Stimulated activated CD4-positive, alpha-beta T cell treated with anti-CD3 and anti-CD28 coated beads, TNF-alpha, amount 100 ng/mL, for 1 hour (primary cell): ENCODE measurements at places on chromosomes 4 and X.

DNA sequence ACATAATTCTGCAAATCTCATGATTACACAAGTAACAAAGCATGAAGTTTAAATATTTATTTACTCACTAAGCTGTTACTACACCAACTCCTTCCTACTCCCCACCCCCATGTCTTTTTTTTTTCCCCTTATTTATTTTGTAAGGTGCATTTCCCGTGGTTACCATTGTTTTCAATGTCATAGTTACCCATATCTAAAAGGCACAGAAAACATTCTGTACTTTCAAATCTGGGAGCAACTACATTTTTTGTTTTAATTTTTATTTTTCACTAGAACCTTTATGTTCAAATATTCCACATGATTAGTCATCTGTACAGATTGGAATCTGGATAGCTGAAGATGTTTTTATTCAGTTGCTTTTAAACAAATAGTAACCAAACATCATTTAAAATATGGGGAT, 62.8 kb downstream of the PPP3CA start:
- DNase-seq: no peak

GRCh38 chrX:108323751-108324150, 114.5 kb downstream of the COL4A6 start:
- no peak for DNase-seq

- DNase-seq: no peak
Measured at GRCh38 chr4:106803083-106803482, 233.0 kb downstream of the DKK2 start.

GRCh38 chr4:111434586-111434985, 710.7 kb upstream of the FAM241A start:
- DNase-seq: no peak

GRCh38 chr4:99679204-99679603, 21.6 kb upstream of the C4orf54 start:
- no peak for DNase-seq

- DNase-seq: no peak
Measured at GRCh38 chrX:116009861-116010710, 160.5 kb upstream of the AGTR2 start.

GRCh38 chr4:102715057-102715456, 45.7 kb downstream of the MANBA start:
- DNase-seq: no peak

DNA sequence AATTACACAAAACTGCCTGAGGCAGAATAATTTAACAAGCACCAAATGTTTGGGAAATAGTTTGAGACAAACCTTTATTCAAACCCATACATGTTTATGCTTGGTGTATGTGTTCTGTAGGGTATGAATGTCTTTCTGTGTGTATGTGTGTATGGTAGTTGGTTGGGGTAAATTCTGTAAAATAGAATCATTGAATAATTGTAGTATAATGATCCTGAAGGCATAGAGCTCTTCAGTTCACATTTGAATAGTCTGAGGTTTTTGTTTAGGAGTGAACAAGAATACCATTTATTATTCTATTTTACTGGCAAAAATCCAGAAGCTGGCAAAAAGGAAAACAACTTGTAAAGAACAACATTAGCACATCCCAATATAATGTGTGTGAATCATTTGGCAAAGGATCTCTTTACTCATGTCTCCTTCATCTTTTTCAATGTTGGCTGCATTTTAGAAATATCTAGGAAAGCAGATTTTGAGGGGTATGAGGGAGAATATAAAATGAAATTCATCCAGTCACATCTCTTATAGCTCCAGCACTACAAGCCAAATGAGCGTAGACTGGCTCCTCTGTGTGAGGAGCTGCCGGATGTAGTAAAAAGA, 360.0 kb downstream of the CHIC1 start:
- DNase-seq: no peak

DNA sequence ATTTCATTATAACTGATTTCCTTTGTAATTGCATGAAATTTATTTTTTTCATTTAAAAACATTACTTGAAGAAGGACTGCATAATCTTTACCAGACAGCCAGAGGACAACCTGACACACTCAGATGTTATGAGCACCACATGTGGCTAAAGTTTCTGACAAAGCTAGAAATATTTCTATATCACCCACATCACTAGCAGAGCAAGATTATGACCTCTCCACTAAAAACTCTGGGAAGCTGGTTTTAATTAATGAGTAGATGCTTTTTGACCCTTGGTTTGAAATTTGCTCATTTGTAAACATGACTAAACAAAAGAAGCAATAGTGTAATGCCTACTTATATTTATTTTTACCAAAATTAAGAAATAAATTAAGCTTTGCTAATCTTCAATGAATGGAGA, 661.5 kb upstream of the EPHA5 start:
- no peak for DNase-seq

GRCh38 chr4:87257523-87257922, 37.1 kb upstream of the KLHL8 start:
- DNase-seq: no peak

- DNase-seq: no peak
Measured at GRCh38 chrX:115563633-115564162, 2.7 kb downstream of the PLS3 start.

- DNase-seq: no peak
Measured at GRCh38 chr4:81359207-81359606, 112.5 kb downstream of the RASGEF1B start.

DNA sequence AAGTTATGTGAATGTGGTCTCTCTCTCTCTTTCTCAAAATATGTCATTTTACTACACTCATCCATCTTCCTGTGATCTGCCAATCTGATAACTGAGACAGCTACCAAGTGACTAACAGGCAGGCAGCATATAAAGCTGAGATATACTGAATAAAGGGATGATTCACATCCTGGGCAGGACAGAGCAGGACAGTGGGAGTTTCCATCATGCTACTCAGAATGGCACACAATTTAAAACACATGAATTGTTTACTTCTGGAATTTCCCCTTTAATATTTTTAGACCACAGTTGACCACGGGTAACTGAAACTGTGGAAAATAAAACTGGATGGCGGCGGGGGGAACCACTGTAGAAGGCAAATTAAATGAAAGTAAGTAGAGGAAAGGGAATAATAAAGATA, 58.6 kb upstream of the DCTD start:
- DNase-seq: no peak

GRCh38 chr4:31192341-31192740, 472.2 kb downstream of the PCDH7 start:
- no peak for DNase-seq

GRCh38 chrX:94435799-94436198, 761.8 kb downstream of the FAM133A start:
- DNase-seq: no peak

DNA sequence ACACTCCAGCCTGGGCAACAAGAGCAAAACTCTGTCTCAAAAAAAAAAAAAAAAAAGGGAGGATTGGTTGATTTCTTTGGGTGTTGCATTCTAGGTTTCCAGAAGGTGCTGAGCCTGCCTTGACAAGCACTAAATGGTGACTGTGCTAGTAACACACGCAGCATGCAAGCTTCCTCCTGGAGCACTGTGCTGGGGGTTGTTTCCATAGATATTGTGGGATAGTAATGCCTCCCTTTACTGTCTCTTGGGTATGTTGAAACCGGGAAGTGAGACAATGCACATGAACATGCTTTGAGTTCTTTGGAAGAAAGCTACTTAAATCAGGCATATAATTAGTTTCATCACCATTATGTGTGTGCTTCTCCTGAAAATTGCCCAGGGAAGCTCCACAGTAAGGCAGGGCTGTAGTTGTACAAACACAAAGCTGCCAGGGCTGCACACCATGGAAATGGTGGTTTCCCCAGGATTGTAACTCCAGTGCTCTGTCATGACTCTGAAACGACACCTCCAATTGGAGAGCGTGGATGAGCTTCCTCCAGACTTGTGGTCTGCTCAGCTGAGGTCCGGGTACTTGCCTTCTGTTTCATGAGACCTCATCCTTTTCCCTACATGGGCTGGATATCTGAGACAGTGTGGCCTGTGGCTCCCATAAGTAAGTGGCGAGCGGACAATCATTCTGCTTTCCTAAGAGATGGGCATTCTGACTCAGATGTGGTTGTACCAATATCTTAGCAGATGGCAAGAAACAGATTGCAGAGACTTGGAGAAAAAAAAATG, 31.5 kb upstream of the STOX2 start:
- no peak for DNase-seq

GRCh38 chrX:109848461-109849050, 115.5 kb upstream of the ACSL4 start:
- no peak for DNase-seq

DNA sequence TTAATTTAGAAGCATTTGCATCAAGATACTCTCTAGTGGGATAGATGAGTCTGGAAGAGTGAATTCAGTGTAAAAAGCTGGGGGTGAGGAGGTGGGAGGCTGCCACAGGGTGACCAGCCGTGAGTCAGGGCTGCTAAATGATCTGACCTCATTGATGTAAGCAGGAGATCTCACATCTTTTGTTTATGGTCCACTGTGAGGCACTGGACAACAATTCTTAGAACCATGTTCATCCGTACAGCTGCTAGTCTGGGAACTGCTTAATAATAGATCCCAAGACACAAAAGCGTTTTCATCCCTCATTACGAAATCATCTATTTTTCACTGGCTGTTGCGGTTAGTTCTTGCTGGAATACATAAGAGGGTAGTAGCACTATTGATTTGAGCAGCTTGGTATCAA, 14.1 kb downstream of the KLF3 start:
- DNase-seq: no peak

DNA sequence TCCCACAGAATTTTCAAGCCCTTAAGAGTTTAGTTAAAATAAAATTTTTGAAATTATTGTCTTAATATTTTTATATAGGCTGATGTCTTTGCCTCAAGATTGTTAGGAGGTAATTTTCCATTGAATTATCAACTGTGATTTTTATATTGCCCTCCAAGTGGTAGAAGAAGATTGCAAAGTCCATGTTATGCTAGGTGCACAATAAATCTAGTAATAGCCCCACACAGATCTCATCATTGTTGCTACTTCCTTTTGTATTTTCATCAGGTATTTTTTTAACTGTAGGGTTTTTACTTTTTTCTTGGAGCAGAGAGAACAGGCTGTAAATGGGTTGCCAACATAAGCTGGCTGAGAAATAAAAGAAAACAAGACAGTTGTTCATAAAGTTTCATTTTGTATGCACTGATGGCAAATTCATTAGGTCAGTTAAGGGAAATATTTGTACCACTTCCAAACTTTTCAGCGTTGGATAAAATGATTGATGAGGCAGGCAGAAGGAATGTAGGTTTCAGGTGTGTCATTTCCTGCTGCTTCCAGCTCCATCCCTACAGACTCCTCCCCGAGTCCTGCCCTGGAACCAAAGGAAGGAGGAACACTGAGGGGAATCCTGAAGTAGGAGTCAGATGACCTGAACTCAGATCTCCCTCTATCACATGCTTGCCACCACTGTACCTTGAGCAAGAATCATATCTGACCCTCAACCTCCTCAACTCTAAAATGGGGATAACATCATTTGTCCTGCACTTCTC, 105.5 kb downstream of the PRRG1 start:
- no peak for DNase-seq

DNA sequence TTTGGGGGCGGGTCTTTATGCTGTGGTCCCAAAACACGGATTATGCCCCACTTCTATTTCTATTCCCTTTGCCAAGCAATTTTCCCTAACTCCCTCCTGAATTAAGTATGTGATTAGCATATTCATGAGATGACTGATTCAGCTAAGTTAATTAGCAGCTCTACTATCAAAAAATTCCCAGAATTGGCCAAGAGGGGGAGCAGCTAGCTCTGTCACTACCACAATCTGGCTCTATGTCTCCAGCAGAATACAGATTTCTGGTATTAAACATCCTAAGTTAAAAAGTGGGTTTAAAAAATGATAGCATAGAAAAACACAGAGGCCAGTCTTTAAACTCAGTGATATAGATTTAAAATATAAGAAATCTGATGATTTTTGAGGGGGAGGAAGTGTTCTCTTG, 80.3 kb downstream of the GPC4 start:
- DNase-seq: no peak

DNA sequence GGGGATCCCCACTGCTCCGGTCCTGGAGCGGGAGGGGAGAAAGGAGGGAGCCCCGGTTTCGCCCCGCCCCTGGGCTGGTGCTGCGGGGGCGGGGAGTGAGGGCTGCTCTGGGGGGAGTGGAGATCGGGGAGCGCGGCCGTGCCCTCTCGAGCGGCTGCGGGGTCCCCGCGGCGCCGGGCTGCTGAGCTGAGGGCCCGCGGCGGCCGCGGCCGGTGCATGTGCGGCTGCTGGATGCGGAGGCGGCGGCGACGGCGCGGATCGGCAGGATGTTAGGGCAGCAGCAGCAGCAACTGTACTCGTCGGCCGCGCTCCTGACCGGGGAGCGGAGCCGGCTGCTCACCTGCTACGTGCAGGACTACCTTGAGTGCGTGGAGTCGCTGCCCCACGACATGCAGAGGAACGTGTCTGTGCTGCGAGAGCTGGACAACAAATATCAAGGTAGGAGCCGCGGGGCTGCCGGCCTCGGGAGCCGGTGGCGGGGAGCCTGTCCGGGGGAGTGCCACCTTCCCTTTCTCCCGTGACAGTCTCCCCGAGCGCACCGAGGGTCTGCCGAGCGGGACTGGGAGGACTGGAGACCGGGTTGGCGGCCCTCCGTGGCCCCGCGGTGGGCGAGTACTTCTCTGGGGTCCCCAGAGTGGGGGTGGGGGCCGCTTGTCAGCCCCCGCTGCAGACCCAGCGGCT, at the start of gene ING2:
Gene ING2 (plus strand): TSS at position 129 of the 681 bp plus-strand sequence. CDS start 138 bp downstream, at position 267.
- DNase-seq: no peak

- no peak for DNase-seq
Measured at GRCh38 chr4:26020881-26021280, 106.9 kb downstream of the SMIM20 start.

DNA sequence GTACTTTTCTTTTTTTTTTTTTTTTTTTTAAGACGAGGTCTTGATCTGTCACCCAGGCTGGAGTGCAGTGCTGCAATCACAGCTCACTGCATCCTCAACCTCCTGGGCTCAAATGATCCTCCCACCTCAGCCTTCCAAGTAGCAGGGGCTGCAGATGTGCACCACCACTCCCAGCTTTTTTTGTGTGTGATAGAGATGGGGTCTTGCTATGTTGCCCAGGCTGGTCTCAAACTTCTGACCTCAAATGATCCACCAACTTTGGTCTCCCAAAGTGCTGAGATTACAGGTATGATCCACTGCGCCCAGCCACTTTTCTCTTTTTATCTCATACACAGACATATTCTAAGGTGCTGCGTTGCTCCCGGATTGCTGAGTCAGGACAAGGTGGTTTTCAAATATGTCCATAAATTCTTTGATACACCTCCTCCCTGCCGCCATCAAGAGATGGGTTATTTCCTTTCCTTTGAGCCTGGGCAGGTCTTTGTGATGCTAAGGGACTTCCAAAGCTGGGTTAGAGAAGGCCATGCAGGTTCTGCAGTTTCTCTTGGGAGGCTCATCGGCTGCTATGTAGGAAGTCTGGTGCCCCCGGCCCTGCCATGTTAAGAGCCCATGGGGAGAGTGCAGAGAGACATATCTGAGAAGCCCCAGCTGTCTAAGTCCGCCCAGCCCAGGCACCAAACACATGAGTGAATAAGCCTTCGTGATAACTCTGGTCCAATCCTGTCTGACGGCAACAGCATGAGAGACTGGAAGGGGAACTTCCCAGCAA, 8.4 kb upstream of the PLA2G12A start:
- DNase-seq: no peak
